ENCODE measurements at places on chromosomes 4 and X.

DNA sequence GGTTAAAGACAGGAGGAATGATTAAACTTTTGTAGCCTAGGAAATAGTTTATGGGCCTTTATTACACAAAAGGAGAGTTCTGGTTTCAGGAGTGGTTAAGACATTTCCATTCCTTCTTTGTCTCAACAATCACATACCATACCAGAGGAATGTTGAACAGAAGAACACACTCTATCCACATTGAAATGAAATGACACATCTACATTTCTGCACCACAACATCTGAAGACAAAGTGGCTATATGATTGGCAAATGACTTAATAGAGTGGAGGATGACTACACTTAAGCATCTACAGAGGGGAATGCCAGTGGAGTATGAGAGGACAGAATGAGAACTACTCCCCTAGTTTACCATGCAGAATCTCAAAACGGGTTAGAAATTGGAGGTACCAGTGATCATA is 8.0 kb downstream of the CYP2U1 start:
- DNase-seq, result no peak

DNA sequence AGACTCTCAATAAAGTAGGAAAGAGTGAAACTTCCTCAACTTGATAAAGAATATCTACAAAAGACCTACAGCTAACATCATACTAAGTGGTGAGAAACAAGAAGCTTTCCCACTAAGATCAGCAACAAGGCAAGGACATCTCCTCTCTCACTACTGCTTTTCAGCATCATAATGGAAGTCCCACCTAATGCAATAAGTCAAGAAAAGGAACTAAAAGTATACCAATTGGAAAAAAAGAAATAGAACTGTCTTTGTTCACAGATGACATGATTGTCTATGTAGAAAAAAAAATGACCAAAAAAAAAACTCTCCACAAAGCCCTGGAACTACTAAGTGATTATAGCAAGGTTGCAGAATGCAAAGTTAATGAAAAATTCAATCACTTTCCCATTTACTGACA is 25.1 kb upstream of the SH3RF1 start:
- DNase-seq, result no peak

GRCh38 chr4:81915430-81915829 is 443.7 kb upstream of the RASGEF1B start:
- no peak for DNase-seq

- DNase-seq, result no peak
Observed at GRCh38 chr4:137076908-137077307, 455.4 kb downstream of the PCDH18 start.

DNA sequence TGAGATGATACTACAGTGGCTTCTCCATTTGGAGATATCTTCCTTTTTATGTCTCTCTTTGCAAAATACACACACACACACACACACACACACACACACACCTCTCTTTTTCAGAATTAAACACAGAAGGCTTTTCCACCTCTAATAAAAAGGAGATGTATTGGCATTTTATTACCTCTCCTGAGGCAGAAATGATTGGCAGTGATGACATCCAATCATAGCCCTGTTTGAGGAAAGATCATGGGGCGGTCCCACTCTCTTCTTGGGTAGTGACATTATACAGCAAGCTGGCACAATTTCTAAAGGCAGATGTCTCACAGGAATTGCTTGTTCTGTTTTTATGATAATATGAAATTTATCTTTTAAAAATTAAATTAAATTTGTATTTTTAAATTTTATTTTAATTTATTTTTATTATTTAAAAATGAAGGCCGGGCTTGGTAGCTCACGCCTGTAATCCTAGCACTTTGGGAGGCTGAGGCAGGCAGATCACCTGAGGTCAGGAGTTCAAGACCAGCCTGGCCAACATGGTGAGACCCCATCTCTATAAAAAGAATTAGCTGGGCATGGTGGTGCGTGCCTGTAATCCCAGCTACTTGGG is 15.6 kb downstream of the CHRNA9 start:
- DNase-seq, result no peak

- DNase-seq, result no peak
Observed at GRCh38 chrX:34891391-34891790, 51.2 kb upstream of the FAM47B start.

DNA sequence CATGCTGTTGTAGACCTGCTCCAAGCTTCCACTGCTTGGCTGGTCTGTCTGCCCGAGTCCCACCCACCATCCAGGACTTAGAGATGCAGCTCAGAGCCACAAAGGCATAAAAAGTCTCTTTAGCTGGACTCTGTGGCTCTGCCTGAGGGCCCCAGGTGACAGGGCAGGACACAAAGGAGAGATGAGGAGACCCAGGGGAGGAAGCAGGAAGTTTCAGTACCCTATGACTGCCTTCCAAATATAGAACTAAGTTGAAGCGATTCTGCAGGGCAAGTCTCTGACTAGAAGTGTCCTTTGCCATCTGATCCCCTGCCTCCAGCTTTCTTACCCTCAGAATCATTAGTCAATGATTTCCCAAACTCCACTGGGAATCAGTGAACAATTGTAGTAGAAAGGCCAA is 11.2 kb upstream of the CXCR3 start:
- no peak for DNase-seq

DNA sequence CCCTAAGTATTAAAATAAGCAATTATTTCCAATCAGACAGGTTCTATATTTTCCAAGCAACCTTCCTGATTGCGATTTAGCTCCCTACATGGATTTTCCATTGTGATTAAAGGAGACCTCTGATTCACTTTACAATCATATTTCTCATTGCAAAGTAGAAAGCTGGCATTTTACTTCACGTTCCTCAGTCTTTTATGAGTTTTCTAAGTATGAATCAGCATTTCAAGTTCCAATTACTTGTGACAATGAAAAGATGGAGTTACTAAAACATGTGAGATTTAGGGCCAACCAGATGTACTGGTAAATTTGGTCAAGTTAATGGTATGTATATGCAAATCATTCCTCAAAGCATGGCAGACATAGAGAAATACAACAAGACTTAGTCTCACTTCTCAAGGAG is 206.2 kb downstream of the KCNIP4 start:
- no peak for DNase-seq

- DNase-seq, result no peak
Observed at GRCh38 chr4:3360777-3361176, 68.0 kb downstream of the RGS12 start.

- no peak for DNase-seq
Observed at GRCh38 chr4:5683566-5683965, 24.8 kb downstream of the EVC2 start.

DNA sequence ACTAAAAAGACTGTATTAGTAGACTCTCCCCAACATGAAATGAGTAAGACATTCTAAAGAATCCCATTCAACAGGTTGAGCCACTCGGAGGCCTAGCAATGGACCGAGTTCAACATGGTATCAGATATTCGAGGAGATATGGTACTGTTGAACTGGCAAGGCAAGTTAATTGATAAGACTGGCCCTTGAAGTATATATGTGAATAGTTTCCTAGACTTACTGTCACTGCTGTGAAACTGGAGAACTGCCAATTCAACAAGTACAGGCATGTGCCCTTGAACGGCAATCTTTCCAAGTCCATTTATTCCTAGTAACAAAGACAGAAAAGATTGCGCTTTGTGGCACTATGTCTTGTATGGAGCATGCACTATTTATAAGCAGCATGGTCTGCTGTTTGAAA is 24.4 kb downstream of the FAT1 start:
- no peak for DNase-seq

Measured in effector CD8-positive, alpha-beta T cell (primary cell).